ENCODE measurements at places on chromosomes 11 and 22.
A peak's percentile ranks its signal among the peaks of the same experiment; 100 is the strongest.

DNA sequence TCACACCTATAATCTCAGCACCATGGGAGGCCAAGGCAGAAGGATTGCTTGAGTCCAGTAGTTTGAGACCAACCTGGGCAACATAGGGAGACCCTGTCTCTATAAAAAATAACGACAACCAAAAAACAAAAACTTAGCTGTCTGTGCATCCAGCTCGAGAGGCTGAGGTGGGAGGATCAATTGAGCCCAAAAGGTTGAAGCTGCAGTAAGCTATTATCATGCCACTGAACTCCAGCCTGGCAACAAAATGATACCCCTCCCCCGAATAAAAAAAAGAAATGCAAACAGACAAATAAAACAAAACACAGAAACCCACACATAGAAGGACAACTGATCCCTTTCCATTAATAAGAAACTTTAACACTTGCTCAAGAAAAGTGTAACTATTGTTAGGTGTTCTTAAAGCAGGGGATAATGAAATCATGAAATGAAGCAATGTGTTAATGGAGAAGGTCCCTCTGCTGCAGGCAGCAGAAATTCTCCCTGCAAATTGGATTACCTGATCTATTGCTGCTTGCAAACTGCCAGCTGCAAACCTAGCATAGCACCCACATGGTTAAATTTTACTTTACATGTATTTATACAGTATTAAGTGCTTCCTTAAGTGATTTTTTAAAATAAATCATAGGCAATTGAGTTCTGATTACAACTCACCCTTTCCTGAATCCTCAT is 226.3 kb downstream of the SBF2 start:
- DNase-seq, result no peak

DNA sequence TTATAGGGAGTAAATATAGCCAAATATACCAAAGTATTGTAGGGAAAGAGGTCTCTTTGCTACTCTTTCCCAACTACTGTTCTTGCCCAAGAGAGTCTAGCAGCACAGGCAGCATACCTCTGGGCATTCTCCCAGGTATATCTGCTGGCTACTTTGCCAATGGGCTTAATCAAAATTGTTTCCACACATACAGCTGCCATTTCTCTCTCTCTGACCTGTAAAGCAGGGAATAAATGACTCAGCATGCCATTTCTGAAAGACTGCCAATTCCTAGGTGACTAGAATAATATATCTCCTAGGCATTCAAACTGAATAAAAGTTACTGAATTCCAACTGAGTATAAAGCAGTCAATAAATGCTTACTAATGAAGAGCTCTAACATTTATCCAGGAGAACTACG is 44.6 kb downstream of the RDX start:
- no peak for DNase-seq

GRCh38 chr11:68206211-68206610 is 6.9 kb downstream of the KMT5B start:
- DNase-seq, result no peak

- no peak for DNase-seq
Measured at GRCh38 chr22:36461665-36462649, 19.5 kb downstream of the TXN2 start.

DNA sequence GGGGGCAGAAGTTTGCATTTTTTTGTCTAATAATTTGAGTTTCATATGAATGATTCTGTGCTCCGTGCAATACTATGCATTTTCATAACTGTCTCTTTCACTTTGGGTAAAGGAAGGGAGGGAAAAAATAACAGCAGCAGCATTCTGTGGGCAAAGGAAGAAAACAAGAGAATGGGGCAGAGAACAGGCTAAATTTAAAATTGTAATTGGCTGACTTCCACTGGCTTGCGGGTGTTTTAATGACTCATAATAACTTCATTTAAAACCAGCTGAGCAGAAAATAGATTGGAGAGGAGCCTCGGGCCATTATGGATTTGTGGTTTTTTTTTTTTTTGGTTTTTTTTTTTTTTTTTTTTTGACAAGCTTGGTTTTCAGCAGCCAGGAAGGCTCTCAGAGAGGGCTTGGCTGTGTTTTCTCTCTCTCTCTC is 107.4 kb downstream of the ZBTB16 start:
- DNase-seq, result no peak

GRCh38 chr11:33825854-33826560 is 51.7 kb upstream of the FBXO3 start:
- no peak for DNase-seq

- DNase-seq, result peak; percentile 42
Measured at GRCh38 chr11:13343931-13344717, 66.5 kb downstream of the BMAL1 start.

DNA sequence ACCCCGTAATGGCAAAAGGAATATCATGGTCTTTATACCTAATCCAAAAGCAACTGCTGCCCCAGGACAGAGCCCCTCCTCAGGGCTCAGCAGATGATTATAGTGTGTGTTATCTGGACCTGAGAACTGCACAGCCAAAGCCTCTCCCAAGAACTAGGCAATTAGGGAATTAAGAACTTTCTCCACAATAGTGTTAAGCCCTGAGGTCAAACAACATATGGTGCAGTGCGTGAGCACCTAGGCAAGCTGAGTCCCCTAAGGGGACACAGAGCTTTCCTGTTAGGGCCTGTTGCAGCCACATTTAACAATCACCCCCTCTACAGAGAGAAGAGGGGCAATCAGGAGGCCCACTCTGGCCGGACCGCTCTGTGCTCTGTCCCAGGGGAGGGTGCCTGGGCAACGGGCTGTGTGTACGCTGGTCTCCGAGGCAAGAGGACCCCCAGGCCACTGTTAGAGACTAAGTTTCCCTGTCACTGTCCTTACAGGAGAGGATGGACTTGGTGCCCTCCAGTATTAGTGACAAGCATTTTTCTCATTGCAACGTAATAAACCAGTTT is 1.4 kb upstream of the KCNJ5 start:
- DNase-seq, result no peak

DNA sequence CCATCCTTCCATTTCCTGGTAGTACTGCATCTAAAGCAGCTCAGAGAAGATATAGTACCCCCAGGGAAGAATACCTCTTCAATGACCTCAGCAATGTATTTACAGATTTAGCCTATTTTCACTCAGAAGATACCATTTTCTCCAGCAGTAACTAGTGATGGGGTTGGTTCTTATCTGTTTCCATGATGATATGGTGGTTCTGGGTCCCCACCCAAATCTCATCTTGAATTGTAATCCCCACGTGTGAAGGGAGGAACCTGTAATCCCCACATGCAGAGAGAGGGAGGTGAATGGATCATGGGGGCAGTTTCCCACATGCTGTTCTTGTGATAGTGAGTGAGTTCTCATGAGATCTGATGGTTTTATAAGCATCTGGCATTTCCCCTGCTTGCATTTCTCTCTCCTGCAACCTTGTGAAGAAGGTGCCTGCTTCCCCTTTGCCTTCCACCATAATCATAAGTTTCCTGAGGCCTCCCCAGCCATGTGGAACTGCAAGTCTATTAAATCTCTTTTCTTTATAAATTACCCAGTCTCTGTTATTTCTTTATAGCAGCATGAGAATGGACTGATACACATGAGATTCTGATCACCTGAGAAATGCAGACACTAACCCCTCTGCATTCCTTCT is 139.2 kb downstream of the CCDC81 start:
- no peak for DNase-seq

GRCh38 chr11:18140145-18140544 is 7.8 kb downstream of the MRGPRX3 start:
- no peak for DNase-seq

DNA sequence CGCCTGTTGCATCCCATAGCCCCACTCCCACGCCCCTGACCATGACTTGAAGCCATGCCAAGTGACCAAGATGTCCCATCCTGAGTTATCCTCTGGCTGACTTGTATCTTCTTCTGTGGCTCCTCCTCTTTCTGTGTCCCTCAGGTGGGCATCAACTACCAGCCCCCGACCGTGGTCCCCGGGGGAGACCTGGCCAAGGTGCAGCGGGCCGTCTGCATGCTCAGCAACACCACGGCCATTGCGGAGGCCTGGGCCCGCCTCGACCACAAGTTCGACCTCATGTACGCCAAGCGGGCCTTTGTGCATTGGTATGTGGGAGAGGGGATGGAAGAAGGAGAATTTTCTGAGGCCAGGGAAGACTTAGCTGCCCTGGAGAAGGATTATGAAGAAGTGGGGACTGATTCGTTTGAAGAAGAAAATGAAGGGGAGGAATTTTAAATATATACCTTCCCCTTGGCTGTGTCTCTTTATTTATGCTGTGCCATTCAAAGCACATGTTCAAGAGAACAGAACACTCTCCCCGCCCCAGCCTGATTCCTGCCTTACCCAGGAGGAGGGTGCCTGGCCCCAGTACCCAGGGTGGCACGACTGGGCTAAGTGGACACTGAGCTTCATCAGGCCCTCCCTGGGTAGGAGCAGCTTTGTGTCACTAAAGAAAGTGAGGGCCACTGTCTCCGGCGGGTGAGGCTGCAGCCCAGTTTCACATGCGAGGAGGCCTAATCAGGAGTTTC is 19.1 kb upstream of the USP18 start:
- DNase-seq, result no peak

DNA sequence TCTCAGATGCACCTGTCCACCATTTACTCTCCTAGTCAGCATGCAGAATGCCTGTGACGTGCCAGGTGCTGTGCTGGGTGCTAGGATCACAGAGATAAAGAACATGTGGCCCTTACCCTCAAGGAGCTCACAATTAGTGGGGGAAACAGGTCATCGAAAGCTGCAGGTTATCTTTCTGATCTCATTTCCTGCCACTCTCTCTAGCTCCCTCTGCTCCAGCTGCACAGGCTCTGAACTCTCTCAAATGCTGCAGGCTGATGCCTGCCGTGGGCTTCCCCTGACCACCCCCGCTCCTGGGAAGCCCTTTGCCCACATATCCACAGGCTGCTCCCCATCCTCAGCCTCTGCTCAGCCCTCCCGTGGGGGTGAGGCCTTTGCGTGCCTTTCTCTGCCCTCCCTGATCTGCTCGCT is 29.6 kb downstream of the SHANK3 start:
- no peak for DNase-seq

DNA sequence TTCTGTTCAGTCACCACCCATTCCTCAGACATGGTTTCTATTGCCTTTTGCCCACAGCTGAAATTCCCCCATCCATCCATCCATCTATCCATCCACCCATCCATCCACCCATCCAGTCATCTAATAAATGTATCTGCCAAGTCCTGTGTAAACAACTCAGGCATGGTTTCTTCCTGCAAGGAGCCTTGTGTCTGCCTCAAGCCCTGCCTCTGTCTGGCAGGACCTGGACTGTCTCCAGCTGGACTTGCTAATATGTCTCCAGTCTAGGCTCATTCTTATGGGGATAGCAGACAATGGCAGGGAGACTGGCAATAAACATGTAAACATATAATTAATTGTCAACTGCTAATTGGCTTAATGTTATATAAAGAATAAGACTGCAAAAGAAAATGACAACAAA is 64.7 kb upstream of the AMPD3 start:
- no peak for DNase-seq

DNA sequence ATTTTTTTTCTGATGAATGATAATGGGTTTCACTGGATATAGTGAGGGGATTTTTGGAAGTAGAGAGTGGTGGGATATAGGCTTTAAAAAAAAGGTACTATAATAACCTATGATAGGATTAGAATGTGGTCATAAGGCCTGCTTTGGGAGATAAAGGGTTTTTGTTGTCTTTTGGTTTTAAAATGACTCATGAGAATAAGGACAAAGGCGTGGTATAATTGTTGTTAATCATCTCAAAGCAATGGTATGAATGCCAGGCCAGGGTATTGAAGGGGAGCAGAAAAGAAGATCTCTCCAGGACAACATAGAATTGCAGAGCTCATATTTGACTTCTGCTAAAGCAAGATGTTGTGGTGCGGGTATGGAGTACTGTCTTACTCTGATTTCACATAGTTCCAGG is 579.4 kb downstream of the JRKL start:
- no peak for DNase-seq

DNA sequence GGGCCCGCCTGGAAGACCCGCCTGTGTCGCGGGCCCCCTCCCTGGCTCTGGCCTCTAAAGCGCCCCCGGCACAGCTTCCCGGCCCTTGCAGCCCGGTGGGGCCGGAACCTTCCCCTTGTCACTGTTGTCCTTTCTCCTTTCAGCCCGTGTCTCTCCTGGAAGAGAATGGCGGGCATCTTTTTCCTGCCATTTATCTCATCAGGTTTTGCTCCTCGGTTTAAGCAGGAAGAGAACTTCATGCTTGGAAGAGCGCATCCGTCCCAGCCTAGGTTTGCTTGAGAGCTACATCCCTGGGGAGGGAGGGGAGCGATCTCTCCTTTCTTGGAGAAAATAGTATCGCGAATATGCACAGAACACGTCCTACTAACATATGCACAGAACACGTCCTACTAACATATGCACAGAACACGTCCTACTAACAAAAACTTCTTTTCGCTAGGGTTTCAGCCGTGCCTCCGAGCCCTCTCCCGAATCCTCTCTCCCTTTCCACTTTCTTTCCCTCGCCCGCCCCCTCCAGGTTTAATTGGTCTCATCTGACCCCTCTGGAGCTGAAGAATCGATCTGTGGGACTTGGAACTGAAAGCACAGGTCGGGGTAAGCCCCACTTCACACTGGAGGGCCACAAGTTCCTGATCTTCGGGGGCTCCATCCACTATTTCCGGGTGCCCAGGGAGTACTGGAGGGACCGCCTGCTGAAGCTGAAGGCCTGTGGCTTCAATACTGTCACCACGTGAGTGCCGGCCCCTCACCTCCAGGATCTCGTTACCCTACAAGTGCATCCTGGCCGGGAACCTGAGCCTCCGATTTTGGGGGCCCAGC is 1.2 kb downstream of the GLB1L3 start:
- DNase-seq, result no peak

All from stimulated activated CD8-positive, alpha-beta memory T cell treated with anti-CD3 and anti-CD28 coated beads, Interleukin-2, amount 100 ng/mL, for 1 hour (primary cell).